ENCODE measurements at places on chromosomes 5 and 9.
A peak's percentile ranks its signal among the peaks of the same experiment; 100 is the strongest.

DNA sequence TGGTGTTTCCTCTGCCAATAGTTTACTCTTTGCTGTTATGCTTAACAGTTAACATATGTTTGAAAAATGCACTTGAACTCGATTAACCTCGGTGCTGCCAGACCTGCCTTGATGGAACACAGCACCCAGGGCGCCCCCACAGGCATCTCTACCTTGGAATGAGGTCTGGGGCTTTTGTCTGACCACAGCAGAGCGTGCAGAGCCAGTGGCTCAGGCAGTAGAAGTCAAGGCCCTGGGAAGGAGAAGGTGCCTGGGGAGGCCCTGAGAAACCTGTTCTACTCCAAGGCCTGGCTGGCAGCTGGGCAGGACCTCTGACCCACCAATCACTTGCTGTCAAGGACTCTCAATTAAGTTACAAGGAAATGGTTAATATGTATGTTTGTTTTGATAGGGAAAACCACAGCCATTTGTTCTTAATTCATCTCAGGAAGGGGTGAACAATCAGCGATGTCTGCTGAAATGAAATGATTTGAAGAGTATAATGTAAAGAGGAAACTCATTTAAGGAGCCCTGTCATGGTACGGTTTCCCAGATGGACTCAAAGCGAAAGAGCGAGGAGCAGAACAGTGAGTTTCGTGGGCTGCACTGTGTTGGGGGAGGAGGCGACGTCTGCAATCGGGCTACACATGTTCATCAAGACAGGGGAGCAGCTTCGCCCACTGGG lies 21.9 kb downstream of the MACROH2A1 start:
- no peak for DNase-seq

- no peak for DNase-seq
These were observed 28.1 kb downstream of the SLIT3 start for GRCh38 chr5:169272731-169273427.

DNA sequence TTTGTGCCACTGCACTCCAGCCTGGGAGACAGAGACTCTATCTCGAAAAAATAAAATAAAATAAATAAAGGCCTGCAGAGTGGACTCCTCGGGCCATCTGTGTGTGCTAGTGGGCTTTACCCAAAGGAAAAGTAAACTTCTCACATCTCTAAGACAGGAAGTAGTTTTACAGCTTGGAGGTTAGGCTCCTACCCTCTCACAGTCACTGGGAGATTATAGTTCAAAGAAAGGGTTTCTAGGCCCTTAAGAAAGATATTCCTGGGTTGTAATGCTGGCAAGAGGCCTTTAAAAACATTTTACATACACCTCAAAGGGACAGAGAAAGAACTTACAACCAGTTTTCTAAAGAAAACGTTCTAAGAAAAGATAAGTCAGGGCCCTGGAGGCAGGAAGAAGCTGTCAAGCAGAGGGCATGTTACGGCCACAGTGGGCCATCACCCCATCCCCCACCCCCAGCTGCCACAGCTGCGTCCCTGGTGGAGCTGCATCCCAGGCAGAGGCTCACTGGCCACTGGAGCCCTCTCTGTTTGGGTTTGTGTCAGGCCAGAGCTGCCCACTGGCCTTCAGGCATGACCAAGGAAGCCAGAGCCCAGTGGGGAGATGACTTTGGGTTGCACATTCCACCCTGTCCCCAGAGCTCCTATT lies 78.1 kb upstream of the CDK20 start:
- no peak for DNase-seq

GRCh38 chr5:179008667-179009066 lies 13.5 kb upstream of the GRM6 start:
- no peak for DNase-seq

DNA sequence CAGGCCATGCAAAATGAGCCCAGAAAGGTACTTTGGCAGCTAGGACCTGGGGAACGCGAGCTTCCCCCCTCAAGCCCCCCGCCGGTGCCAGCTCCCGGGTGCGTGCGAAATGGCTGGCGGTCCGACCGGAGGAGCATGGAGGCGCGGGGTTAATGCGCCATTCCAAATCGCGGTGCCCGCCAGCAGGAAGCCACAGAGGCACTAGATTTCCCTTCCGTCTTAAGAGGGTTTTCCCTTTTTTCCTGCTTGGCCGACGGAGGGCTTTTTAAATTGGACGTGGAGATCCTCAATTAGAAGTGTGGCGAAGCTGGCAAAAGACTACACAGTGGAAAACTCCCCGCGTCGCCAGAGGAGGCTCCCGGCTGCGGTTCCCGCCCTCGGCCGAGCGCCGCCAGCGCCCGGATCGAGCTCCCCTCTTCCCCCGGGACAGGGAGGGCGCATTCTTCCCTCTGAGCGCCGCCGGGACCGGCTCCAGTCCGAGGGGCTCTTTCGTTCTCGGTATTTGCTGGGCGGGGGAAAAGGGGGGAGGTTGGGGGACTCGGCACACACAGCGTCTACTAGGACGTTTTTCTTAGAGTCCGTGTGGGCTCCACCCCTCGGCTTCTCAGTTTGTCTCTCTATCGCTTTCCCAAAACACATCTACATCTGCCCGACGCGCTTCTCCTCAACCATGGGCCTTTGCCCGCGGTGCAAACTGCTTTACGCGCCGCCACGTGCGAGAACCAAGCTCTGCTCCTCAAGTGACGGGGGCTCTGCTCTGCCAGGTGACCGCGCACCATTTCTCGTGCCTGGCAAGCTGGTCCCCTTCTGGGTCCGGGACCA lies 3.0 kb downstream of the GDNF start:
- no peak for DNase-seq

- no peak for DNase-seq
These were observed 5.5 kb downstream of the IL31RA start for GRCh38 chr5:55856516-55857246.

DNA sequence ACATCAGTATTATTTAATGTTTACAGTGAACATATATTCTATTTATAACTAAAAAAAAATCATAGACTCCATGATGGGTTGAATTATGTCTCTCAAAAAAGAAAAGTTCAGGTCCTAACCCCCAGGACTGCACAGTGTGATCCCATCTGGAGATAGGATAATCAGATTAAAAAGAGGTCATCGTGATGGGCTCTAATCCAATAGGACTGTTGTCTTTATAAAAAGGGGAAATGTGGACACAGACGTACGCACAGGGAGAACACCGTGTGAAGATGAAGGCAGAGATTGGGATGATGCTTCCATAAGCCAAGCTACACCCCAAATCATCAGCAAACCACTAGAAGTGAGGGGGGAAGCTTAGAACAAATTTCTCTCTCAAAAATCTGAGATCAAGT lies 221.4 kb downstream of the SNX18 start:
- no peak for DNase-seq

DNA sequence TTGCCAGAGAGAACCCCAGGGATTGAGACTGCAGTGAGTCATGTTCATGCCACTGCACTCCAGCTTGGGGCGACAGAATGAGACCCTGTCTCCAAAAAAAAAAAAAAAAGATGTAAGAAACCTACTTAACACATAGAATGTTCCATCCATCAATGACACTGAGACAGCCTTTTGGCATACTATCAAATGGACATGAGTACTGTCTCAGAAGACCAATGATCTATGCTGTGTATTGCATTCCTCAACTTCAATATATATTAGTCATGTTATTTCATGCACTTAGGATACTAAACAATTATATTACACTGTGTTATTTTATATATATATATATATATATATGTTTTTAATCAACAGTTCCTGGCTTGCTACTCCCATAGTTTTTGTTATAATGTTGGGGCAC lies 57.1 kb upstream of the ANKH start:
- DNase-seq = no peak

DNA sequence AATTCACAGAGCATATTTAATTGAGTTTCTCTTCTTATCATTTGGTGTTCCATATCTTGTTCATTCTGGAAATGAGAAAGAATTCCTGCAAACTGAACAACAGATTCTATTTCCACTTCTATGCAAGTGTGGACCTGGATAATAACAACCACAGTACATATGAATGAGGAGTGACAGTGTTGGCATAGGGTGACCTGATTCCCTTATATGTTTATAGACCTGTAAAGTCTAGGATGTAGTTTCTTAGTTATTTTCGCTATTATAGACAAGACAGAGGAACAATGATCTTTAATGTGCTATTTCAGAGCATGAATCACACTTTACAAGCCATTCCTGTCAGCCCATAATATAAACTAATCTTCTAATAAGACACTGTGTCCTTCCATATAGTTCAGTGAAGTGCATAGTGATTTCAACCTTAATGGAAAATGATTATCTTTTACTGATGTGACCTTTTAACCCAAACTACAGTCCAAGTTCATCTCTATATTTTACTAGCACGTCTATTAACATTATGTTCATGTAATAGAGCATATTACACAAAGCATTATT lies 88.2 kb upstream of the FAM174A start:
- no peak for DNase-seq

GRCh38 chr5:39755986-39756385 lies 331.2 kb upstream of the DAB2 start:
- DNase-seq = no peak

DNA sequence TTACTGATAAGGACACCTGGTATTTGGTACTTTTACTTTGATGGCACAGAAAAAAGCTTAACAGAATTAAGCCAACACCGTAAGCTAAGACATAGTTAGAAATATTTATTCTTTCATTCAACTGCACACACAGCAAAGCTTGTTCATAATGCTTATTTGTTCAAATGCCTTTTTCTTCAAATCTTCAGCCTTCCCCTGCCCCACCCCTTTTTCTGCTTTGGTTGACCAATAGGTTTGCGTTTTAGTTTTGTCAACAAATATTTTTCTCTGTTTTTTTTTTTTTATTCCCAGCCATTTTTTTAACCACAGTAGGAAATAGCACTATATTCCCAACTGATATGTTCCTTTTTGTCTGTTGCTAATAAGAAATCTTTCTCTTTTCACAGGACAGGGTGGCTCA lies 4.9 kb upstream of the RICTOR start:
- DNase-seq = no peak

GRCh38 chr9:88661759-88662158 lies 126.8 kb downstream of the NXNL2 start:
- DNase-seq = no peak

DNA sequence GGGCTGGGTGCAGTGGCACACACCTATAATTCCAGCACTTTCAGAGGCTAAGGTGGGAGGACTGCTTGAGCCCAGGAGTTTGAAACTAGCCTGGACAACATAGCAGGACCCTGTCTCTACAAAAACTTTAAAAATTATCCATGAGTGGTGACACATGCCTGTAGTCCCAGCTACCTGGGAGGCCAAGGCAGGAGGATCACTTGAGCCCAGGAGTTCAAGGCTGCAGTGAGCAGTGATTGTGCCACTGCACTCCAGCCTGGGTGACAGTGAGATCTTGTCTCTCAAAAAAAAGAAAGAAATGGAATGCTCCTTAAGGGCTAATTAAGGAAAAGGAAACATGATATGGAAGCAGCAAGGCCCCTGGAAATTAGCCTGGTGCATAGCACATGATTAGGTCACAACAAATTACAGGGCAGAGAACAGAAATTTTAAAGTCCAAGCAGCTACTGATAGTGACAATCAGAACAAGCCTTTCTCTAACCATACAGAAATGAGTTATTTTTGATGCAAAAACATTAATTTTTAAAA lies 19.5 kb downstream of the ANKH start:
- DNase-seq = no peak

GRCh38 chr9:78210841-78211301 lies 25.0 kb upstream of the CEP78 start:
- DNase-seq = no peak

DNA sequence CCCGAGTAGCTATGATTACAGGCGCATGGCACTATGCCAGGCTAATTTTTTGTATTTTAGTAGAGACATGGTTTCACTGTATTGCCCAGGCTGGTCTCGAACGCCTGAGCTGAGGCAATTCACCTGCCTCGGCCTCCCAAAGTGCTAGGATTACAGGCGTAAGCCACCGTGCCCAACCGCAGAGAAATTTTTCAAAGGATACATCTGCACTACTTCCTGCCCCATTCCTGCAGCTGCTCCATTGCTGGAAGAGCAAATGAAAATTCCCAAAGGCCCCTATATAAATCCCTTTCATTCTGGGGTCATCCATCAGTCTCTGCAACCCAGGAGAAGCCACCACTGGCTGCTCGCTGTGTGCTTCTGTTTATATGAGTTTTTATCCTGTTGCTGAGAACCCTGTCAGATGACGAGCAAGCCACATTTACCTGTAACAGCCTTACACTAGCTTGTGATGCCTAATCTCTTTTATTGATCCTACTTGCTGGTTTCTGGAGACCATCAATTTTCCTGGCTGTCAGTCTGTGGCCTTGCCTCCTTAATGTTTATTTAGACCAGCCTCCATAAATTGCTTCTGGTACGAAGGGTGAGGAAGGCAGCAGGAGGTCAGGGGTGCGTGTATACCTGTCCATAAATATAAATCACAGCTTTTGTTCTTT lies 925.3 kb downstream of the TLE4 start:
- no peak for DNase-seq

GRCh38 chr5:150780187-150780692 lies 1.7 kb downstream of the SMIM3 start:
- no peak for DNase-seq

GRCh38 chr5:120367896-120368634 lies 96.0 kb upstream of the PRR16 start:
- no peak for DNase-seq

DNA sequence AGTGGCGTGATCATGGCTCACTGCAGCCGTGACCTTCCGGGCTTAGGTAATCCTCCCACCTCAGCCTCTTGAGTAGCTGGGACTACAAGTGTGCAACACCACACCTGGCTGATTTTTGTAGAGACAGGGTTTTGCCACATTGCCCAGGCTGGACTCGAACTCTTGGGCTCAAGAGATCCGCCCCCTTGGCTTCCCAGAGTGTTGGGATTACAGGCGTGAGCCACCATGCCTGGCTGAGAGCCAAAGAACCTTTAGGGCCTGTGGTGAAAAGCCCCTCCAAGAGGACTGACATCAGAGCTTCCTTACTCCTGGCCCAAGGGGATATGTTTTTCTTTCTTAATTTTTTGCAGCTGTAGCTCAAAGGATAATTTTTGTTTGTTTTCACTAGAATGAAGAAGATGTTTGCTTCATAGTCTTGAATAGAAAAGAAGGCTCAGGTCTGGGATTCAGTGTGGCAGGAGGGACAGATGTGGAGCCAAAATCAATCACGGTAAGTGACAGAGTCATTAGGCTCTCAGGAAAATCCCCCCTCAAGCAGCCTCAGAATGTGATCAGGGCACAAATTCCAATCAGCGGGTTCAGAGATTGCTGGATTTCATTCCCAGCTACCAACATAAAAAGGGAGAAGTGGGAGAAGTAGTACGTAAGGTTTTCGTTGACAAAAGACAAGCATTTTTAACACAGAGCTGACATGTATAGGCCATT lies 77.1 kb downstream of the GOLPH3 start:
- no peak for DNase-seq

GRCh38 chr5:5634817-5635216 lies 212.3 kb downstream of the ICE1 start:
- peak; percentile 12 for DNase-seq

- DNase-seq = no peak
These were observed 6.7 kb downstream of the RNF44 start for GRCh38 chr5:176530393-176530982.
